ENCODE measurements at places on chromosomes 3 and 15.

GRCh38 chr3:152622811-152623167 lies 212.1 kb upstream of the P2RY1 start:
- DNase-seq, result no peak

DNA sequence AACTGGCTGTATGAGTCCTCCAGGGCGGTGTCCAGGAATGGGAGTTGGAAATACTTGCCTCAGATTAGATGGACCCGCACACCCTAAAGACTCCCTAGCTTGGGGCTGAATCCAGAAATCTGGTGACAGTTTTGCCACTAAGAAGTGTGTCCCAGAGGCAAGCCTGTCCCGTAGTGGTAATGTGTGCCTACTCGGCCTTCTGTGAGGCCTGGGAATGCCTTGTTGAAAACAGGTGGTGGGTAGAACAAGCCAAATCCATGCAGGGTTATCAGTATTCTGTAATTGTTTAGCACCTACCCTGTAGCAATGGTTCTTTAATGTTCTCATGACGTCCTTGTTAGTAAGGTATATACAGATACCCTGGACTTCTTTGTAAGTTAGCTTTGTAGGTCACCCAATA lies 1.6 kb downstream of the C3orf52 start:
- no peak for DNase-seq

GRCh38 chr15:31374489-31374888 lies 47.9 kb downstream of the KLF13 start:
- no peak for DNase-seq

DNA sequence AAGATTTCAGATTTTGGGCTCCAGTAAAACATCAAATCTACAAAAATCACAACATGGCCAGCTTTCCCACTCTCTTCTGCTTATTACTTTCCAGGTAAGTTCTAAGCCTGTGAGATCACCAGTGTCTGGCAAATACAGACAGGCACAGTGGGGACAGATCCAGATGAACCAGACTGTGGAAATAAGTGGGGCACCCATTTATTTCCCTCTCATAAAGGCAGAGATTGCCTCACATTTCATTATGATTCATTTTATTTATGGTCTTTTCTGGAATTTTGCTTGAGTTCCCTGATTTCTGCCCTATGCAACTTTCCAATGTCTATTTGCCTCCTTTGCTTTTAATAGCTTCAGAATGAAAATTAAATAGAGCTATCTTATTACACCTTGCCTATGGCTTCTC lies 66.8 kb downstream of the GREM1 start:
- no peak for DNase-seq

DNA sequence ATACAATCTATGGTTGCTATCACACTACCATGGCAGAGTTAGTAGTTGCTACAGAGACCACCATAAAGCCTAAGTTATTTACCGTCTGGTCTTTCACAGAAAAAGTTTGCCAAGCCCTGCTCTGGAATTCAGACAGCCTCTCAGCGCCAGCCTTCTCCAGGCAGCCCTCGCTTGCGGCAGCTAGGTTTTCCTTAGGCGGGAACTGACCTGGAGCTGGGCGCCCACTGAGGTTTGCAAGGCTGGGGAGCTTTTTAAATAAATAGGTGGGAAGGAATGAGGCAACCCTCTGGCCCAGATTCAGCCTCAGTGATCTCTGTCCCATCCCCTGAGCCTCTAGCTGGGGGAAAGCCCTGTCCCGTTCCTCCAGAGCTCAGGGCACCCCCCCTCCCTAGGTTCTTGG lies 1.2 kb downstream of the CTSH start:
- DNase-seq, result no peak

- no peak for DNase-seq
These were observed 191.6 kb downstream of the OSBPL10 start for GRCh38 chr3:31789429-31789828.

DNA sequence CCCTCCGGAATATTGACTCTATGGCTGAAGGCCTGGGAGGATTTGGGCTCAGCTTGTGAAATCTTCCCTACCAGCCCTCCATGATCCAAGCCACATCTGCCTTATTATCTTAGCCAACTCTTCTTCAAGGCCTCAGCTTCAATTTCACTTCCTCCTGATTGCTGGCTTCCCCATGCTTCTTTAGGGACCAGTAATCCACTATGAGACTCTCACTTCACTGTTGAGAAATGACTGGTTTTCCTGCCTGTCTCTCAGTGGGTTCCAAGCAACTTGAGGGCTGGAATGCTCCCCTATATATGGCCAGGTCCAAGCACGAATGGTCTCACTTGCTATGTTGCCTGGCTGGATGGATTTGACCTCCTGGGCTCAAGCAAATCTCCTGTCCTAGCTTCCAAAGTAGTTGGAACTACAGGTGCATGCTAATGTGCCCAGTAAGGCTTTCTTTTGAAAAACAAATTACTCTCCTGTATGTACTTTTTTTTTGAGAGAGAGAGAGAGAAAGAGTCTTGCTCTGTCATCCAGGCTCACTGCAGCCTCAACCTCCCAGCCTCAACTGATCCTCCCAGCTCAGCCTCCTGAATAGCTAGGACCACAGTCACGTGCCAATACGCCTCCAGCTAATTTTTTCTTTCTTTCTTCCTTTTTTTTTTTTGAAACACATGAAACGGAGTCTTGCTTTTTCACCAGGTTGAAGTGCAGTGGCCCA lies 7.9 kb upstream of the PIK3CB start:
- no peak for DNase-seq

DNA sequence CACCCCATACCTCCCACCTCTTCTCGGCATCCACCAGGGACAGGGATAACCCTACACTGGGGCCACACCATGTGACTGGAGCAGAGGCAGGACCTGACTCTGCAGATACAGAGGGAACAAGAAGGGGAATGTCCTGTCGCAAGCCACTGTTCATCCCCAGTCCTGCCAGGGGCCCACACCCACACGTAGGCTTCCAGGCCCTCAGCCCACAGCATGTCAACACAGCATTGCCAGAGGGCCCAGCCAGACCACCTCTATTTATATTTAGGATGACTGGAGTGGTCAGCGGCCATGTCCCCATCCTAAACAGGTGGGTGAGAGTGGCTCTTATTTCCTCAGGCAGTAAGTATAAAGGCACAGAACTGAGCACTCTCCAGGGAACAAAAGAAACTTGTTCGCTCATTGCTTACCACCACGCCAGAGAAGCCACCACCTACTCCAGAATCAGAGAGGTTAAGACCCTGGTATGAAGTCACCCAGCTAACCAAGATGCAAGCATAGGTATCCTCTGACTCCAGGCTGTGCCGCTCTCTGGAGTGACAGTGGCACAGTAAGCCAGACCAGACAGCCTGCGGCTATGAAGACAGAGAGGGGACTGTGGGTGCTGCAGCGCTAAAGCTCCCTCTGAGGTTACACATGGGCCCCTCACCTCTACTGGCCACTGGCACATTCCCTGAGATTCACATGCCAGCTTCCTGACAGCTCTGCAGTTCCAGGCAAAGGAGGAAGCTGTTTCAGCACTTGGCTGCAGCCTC lies 67.9 kb downstream of the LRIG1 start:
- DNase-seq, result no peak

- peak; percentile 58 for DNase-seq
These were observed at the start of gene SPSB4 for GRCh38 chr3:141050576-141051442. Gene SPSB4, plus strand, starts transcription at chr3:141051347. Its CDS starts 14,758 bp downstream, at chr3:141066105.

GRCh38 chr3:87626546-87626945 lies 350.2 kb upstream of the POU1F1 start:
- DNase-seq, result no peak

GRCh38 chr15:95287720-95288103 lies 1042.8 kb upstream of the NR2F2 start:
- no peak for DNase-seq

- DNase-seq, result no peak
These were observed 3.7 kb downstream of the PBRM1 start for GRCh38 chr3:52682016-52682415.

DNA sequence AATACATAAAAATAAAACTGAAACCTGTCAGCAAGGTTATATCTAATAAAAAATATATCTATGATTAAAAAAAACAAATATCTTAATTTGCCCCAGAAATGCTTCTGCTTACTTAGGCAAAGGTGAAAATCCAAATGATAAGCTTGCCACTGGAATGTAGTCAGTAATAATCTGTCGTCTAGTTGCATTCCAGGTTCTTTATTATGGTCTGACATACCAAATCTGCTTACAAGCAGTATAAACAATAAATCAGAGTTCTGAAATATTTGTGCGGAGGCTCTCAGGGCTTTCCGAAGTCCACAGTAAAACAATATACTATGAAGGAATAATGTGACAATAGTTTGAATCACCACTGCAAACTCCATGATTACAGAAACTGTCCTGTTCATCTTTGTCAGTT lies 1133.5 kb downstream of the ROBO1 start:
- no peak for DNase-seq

DNA sequence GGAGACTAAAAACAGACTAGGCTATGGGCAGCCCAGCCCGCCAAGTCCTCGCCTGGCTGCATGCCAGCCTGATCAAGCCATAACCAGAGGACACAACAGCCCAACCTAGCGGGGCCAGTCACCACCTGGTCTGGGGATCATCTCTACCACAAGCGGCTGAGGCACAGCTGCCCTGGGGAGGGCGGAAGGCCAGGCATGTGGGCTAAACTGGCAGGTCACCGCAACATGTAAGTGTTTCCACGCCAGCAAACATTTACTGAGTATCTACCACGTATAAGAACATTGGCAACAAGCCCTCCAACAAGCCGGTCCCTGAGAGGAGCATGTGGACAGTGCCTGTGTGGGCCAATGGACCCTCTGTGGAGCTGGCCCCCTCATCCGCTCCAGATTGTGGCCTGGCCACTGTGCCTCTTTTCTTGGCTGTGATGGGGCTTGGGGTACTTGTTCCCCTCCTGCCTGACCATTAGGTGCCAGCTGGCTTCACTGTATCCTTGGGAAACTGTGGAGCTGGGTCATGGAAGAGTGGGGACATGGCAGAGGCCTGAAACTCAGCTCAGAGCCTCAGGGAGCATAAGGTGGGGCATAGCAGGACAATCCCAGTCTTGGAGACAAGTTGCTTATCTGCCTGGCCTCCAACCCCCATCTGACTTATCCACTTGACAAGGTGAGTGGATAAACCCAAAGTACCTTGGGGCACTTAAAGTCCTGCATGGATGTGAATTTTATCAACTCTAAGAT lies 9.0 kb downstream of the UBXN7 start:
- DNase-seq, result no peak

DNA sequence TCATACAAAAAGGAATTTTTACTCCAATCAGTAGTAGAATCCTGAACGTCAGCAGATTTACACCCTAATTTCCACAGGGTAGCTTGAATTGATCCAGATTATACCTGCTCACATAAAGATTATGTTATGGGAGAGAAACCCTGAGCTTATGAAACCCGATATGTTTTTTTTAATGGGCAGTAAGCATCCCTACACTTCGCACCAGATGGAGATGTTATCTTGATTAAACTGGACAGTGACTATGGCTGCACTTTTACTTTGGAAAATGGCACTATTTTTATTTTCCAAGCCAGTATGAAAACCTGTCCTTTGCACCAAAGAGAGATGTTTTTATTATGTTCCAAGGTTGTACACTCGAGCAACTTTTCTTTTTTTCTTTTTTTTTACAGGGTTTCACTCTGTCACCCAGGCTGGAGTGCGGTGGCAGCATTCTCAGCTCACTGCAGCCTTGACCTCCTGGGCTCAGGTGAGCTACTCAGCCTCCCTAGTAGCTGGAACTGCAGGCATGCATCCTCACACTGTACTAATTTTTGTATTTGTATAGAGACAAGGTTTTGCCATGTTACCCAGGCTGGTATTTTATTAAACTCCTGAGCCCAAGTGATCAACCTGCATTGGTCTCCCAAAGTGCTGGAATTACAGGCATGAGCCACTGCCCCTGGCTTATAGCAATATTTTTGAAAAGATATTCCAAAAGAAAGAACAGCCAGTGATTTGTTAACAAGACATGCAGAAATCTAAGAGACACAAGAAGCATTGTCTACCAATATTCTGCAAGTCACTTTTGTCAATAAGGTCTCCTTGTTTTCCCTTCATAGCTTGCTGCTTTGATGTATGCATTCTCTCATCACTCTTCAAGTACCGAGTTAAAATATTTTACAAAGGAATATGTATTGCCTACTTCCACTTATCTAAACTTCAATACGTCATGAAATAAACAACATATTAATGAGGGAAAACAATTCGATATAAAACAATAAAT lies 1412.6 kb downstream of the ZPLD1 start:
- DNase-seq, result no peak

- no peak for DNase-seq
These were observed at the start of gene ZNF385D for GRCh38 chr3:21750831-21751391. Gene ZNF385D, minus strand, starts transcription at chr3:21751210. Its CDS starts 294 bp downstream, at chr3:21750916.

DNA sequence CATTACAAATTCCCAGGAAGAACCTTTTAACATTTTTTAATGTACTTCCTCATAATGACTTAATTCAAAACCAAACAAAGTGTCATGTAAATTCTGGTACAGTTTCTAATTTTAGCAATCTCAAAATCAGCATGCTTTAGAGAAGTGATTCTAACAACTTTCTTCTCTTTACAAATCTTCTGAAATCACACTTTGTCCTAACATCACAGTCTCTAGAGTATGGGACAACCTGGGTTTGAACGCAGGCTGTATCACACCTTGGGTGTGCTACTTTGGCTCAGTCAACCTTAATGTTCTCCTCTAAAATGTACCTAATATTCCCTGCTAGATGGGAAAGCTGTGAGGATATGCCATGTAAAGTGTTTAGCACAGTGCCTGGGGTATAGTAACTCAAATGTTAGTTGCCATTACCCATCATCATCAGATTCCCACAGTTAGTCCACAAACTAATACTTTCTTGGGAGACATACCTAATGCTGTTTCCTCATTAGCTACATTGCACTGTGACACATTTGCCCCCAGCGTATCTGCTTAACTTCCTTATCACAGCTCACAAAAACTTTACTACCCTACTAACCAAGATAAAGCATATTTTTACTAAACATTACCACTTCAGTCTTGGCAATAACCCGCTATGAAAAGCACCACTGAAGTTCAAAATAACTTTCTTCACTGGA lies 3.1 kb downstream of the TSPAN3 start:
- no peak for DNase-seq

- no peak for DNase-seq
These were observed 4.4 kb downstream of the GXYLT2 start for GRCh38 chr3:72892081-72892775.

GRCh38 chr3:62659660-62660059 lies 215.6 kb downstream of the CADPS start:
- DNase-seq, result no peak

DNA sequence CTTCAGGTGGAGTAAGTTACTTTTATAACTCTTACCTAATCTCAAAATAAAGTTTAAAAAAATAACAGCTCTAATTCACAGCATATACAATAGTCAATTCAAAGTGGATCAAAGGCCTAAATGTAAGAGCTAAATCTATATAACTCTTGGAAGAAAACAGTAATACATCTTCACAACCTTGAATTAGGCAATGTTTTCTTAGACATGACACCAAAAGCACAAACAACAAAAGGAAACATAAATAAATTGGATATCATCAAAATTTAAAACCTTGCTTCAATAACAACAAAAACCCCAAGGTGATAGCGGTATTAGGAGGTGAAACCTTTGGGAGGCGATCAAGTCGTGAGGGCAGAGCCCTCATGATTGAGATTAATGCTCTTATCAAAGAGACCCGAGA lies 12.8 kb downstream of the DENND6A start:
- no peak for DNase-seq

GRCh38 chr3:11624161-11624560 lies 19.6 kb downstream of the VGLL4 start:
- no peak for DNase-seq

GRCh38 chr15:101024706-101025500 lies 105.7 kb downstream of the LRRK1 start:
- DNase-seq, result no peak

Measured in NCI-H1694 (cell line).